ENCODE measurements at places on chromosomes 13 and 19. TPM values are rescaled to one million over a fixed set of nuclear protein-coding genes. Genes with fewer than 3 reads are reported as not detected.
A peak's percentile ranks its signal among the peaks of the same experiment; 100 is the strongest.

Gene ACTL9
- total RNA-seq = not detected

Gene GRIK5
- 22.6 TPM for total RNA-seq

Gene ZNF470
- 6.1 TPM for total RNA-seq

- H3K27me3 ChIP-seq = no peaks in the 10 kb centered on the region
- H3K36me3 ChIP-seq = no peaks in the 10 kb centered on the region
- DNase-seq = no peak
- peaks cover 6% of the 10 kb centered on the region for H3K4me1 ChIP-seq
These were observed 73.1 kb downstream of the DCLK1 start for GRCh38 chr13:36058116-36058515.

GRCh38 chr19:34480491-34480890 lies 1.1 kb upstream of the WTIP start:
- peak overlapping the region; percentile 75 for H3K4me3 ChIP-seq
- no peaks in the 10 kb centered on the region for H3K27me3 ChIP-seq
- no peak for DNase-seq
- H3K36me3 ChIP-seq = no peaks in the 10 kb centered on the region
- peaks cover 5% of the 10 kb centered on the region for H3K4me1 ChIP-seq

GRCh38 chr19:20558011-20558410 lies 7.6 kb downstream of the ZNF737 start:
- H3K4me3 ChIP-seq = peak overlapping the region; percentile 61
- H3K27me3 ChIP-seq = no peaks in the 10 kb centered on the region
- no peak overlapping the region for H3K27ac ChIP-seq

GRCh38 chr19:41325947-41326706 lies 16.2 kb downstream of the CCDC97 start:
- H3K36me3 ChIP-seq = peaks cover 39% of the 10 kb centered on the region
- H3K27ac ChIP-seq = peak overlapping the region; percentile 83
- peaks cover 20% of the 10 kb centered on the region for H3K4me1 ChIP-seq
- H3K4me3 ChIP-seq = peak overlapping the region; percentile 69
- DNase-seq = peak; percentile 84

DNA sequence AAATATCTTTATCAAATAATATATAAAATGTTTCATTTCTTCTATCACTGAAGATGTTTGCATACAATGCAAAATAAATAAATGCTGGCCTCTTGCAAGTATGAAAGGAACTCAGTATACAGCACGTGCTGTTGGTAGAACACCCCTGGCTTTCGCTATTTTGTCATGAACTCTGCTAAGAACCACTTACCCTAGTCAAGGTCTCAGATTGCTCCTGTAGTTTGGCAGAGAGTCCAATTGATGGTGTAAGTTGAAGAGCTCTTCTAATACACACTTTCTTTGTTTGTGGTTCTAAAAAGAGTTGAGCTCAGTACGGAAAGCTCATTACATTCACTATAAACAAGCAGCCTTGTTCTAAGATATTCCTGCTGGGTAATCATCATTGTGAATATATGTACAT lies 1258.9 kb downstream of the EFNB2 start:
- no peaks in the 10 kb centered on the region for H3K27me3 ChIP-seq
- peaks cover 7% of the 10 kb centered on the region for H3K4me1 ChIP-seq
- H3K36me3 ChIP-seq = no peaks in the 10 kb centered on the region
- H3K4me3 ChIP-seq = no peak overlapping the region
- H3K27ac ChIP-seq = no peak overlapping the region
